ENCODE measurements at places on chromosomes 5 and 9.

DNA sequence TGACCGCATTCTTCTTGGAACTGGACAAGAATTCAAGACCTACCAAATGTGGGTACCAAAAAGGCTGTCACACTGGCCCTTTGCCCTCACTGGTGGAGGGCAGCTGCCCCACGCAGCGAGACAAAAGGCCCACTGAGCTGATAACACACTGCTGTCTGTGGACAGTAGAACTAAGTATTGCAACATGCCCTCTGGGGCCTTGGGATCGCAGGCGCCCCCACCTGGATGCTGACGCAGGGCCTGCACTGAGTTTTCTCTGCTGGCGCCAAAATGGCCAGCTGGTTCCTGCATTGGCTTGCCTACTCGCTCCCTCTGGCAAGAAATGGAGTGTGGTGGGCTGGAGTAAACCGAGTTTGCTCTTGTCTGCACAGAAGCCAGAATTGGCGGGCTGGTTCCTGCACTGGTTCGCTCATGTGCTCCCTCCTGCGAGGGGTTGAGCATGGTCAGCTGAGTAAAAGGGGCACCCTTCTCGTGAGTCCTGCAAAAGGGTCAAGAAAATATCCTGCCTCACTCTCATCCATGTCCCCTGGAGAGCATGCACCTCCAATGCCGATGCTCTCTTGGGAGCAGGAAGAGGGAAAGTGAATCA is 55.7 kb downstream of the NXNL2 start:
- DNase-seq, result peak; percentile 23

- no peak for DNase-seq
Measured at GRCh38 chr9:98678244-98678842, 30.4 kb downstream of the GABBR2 start.

GRCh38 chr9:125415583-125416460 is 154.2 kb downstream of the GAPVD1 start:
- no peak for DNase-seq

DNA sequence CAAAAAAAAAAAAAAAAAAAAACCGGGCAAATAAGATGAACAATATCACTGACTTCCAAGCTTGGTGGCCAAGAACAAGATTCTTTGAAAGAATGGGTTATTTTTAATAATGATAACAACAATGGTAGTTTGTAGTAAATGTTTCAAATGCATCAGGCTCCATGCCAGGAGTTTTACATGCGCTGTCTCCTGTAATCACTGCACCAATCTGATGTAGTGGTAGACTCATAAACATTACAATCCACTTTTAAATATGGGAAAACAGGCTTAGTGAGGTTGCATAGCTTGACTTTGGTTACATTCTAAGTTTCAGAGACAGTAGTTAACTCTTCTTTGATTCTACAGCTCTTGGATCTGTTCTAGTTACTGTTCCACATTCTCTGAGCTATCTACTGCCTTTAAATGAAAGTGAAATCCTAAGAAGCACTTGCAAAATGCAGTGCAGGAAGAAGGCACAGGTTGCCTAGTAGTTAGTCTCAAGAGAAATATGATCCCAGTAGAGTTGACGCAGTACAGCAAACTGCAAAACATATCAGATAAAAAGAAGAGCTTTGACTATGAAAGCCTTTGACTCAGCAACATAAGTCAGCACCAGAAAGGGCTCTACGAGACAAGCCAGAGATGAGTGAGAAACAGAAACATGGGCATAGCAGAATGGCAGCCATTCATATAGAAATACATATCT is 62.1 kb downstream of the PDE4D start:
- no peak for DNase-seq

- DNase-seq, result no peak
Measured at GRCh38 chr5:119393201-119393691, 37.4 kb downstream of the TNFAIP8 start.

DNA sequence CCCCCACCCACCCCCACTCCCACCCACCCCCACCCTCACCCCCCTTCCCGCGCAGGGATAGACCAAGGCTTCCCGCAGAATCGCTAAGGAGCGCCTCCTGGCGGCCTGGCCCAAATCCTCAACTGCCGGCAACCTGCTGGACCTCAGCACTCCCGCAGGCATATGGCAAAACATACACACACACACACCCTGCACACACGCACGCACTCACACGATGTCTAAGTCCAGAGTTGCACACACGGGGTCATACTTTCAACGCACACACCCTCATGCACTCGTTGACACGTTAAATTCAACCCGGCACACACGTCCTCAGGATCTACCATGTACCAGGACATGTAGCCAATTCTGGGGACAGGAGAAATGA is 1.7 kb downstream of the CPLX2 start:
- DNase-seq, result no peak

- no peak for DNase-seq
Measured at GRCh38 chr5:178125253-178125906, 5.4 kb upstream of the RMND5B start.

GRCh38 chr9:89597711-89598362 is 7.0 kb upstream of the GADD45G start:
- peak; percentile 71 for DNase-seq

- DNase-seq, result no peak
Measured at GRCh38 chr5:20470997-20471396, 483.0 kb upstream of the CDH18 start.

DNA sequence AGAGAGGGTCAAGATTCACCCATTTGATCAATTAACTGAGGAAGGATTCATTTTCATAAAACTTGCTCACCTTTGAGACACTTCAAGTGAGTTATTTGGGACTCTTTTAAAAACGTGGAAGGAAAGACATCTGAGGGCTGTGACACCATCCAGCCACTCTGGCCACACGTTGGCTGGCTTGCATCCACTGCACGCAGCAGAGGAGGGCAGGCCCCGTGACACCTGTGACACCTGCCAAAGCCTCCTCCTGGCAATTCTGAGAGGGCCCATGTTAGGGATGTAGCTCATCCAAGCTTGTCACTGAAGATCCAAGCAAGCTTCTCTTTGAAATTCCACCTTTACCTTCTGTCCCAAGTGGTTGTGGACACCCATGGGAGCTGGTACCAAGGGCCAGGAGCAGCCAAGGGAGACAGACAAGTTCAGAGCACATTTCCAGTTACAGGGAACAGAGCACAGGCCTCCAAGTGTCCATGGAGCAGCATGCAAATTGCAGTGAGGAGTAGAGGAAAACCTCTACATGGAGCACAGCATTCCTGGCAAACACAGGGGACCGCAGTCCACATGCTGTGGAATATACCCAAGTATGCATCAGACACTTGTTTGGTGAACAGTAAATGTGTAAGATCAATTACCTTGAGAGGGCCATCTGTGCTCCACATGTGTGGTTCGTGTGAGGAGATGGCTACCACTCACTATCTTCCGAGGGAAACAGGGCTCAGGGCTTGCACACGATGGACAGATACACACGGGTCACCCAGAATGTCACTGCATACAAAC is 4.8 kb downstream of the PRSS3 start:
- DNase-seq, result no peak

DNA sequence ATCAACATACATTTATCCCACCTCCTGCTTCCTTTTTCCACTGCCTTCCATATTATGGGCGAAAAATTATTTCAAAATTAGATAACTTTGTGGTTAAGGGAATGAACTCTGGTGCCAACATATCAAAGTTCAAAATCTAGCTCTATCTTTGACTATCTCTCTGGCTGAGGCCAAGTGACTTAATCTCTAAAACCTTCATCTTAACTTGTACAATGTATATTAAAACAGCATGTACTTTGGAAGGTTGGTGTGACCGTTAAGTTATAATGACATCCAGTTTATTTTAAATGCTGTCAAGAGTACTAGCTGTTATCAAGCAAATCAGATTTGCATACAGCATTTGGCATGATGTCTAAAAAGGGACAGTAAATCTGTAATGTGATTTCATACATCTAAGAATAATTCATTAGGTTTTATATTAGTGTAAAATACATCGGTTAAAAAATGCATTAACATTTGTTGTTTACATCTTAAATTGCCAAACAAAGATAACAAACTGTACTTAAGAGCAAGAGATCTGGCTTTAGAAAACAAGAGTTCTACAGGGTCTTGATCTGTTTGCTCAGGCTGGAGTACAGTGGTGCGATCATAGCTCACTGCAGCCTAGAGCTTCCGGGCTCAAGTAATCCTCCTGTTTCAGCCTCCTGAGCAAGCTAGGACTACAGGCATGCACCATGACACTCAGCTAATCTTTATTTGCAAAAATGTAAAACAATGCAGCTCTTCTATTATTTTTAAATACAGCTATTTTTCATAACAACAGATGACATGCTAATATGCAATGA is 102.8 kb downstream of the CDH18 start:
- no peak for DNase-seq

- peak; percentile 54 for DNase-seq
Measured at GRCh38 chr5:126970517-126971017, 59.8 kb downstream of the MARCHF3 start.

- DNase-seq, result no peak
Measured at GRCh38 chr5:89929834-89930233, 479.7 kb downstream of the CETN3 start.

- DNase-seq, result no peak
Measured at GRCh38 chr5:165460911-165461310, 1955.5 kb downstream of the MAT2B start.

- DNase-seq, result no peak
Measured at GRCh38 chr5:55913466-55914413, 62.6 kb downstream of the IL31RA start.

DNA sequence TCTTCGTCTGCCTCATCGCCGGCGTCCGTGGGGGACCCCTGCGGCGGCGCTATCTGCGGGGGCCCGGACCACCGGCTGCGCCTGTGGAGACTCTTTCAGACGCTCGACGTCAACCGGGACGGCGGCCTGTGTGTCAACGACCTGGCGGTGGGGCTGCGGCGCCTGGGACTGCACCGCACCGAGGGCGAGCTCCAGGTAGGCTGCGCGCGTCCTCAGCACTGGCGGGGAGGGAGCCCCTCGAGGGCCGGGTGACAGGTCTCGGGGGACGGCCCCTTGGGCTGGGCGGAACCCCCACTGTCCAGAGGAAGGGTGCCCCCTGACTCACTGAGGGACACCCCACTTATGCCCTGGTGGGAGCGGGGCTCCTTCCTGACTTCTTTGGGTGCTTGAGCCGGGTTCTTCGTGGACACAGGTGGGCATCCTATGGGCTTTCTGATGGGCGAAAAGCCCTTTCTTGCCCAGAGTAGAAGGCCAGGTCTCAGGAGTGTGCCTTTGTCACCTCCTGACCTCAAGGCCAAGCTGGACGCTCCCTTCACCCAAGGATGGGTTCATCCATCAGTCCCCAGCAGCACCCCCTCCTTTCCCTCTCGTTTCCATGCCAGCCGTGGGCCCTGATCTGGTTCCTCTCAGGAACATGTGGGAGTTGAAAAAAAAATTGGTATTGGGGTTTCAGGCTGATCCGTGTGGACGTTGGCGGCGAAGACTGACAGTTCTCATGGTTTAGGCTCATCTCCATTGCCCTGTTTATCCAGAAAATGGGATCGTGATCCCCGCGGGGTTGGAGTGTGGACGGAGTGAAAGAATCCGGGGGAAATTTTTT is 564 bp downstream of the SLC25A25 start:
- DNase-seq, result peak; percentile 30

GRCh38 chr5:68576805-68577204 is 361.2 kb downstream of the PIK3R1 start:
- no peak for DNase-seq

GRCh38 chr5:176596689-176597416 is 13.1 kb downstream of the GPRIN1 start:
- DNase-seq, result peak; percentile 34

DNA sequence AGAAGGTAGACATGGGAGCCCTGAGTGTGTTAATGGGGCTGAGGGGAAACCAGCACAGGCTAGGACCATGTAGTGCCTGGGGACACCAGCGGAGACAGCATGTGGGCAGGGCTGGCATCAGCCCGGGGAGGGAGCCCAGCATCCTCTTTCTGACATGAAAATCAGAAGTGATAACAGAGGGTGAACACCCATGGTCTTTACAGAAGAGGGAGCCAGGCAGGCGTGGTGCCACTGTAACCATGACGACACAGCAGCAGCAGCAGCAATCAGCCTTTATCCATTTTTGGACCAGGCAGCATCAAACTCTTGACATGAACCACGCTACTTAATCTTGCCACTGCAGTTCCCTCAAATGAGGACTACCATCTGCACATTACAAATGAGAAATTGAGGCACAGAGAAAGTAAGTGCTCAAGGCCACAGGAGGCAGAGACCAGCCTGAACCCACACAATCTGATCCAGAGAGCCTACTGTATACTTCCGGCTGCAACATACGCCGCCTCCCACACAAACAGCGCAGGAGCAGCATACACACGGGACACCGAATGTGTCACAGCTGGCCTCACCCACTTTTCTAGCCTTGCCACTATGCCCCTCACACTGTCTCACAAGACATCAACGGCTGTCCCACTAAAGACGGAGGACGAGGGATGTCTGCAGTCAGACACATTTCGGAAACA is 23.8 kb downstream of the CAMSAP1 start:
- DNase-seq, result no peak

DNA sequence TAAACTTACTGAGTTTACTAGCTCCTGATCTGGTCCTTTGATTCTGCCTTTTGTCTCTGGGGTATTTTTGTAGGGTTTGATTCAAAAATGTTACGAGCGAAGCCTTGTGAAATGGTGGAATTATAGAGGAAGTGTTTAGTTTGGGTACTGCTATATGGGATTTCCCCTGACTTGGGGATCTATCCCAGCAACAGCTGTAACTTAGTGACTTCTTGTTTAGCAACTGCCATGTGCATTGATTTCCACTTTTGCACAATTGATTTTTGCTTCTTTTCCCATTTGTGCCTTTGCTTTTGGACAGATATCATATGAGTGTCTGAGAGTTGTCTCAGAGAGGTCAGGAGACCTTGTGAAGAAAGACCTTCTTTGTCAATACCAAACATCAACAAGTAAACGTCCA is 248.5 kb upstream of the DAP start:
- DNase-seq, result no peak

DNA sequence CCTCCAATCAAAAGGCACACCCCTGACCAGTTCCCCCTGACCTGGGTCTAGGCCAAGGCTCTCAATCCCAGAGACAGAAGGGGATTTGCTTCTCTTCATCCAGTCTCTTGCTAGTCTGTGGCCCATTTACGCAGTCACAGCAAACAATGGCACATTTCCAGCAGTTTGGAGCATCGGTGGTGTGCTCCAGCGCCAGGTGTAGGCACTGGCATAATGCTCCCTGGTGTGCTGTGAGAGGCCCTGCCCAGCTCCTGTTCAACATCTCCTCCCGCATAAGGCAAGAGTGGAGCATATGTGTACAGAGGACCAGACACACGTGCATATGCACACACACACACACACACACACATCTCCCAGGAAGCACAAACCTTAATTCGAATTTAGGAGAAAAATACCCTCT is 79.5 kb upstream of the ERCC6L2 start:
- no peak for DNase-seq

DNA sequence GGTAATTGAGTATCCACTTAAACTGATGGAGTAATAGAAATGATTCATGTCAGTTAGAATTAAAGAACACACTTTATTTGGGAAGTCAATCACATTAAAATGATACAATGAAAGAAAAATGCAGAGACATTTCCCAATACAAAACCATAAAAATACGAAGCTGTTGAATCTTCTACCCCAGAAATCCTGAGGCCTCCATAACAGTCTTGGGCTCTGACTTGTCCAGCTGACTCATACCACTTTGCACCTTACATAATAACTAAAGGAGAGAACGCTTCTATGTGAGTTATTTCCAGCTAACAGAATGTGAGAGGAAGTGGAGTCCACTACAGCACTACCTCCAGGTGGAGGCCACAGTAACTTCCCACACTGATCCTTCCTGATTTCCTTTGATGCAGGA is 305.0 kb downstream of the MRPS30 start:
- no peak for DNase-seq

Data from KBM-7 (cell line).